Natural killer cell (primary cell): ENCODE measurements at places on chromosomes 7 and 10.

DNA sequence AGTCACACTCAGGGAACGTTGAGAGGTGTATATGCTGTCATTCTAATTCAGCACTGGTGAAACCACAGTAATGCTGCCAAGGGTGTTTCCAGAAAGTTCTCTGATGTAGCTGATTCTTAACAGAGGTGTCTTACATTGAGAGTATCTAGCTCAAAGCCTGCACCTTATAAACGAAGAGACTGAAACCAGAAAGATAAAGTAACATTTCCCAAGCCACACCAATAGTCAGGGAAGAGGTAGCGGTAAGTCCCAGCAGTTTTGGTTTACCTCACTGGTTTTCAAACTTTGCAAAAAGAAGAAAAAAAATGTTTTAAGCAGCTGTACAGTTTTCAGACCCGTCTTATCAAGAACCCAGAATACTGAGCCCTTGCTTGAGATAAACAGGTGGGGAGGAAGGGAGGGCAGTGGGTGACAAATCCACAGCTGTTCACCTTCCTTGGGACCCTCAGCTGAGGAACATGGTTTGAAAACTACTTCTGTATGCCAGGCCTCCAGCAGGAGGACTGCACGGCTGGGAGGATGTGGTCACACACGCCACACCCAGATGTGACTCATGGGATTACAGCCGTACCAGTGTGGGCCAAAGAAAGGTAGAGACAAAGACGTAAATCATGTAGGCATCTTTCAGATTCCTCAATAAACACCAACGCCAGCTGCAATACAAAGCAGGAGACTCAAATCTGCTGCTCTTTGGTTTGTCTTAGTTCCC is 63.9 kb upstream of the GSDME start:
- H3K4me1 ChIP-seq, result peaks cover 34% of the 10 kb centered on the region
- peaks cover 10% of the 10 kb centered on the region for H3K36me3 ChIP-seq
- DNase-seq, result peak; percentile 76

- H3K4me1 ChIP-seq, result peaks cover 11% of the 10 kb centered on the region
- no peaks in the 10 kb centered on the region for H3K36me3 ChIP-seq
- no peak for DNase-seq
- peaks cover 2% of the 10 kb centered on the region for H3K27me3 ChIP-seq
Observed at GRCh38 chr10:11875494-11876281, 52.5 kb downstream of the PROSER2 start.

- peak overlapping the region; percentile 58 for H3K27ac ChIP-seq
- no peaks in the 10 kb centered on the region for H3K36me3 ChIP-seq
- no peak overlapping the region for H3K4me3 ChIP-seq
- peaks cover 50% of the 10 kb centered on the region for H3K4me1 ChIP-seq
- H3K27me3 ChIP-seq, result no peaks in the 10 kb centered on the region
Observed at GRCh38 chr7:150511048-150511447, 3.6 kb upstream of the GIMAP7 start.

DNA sequence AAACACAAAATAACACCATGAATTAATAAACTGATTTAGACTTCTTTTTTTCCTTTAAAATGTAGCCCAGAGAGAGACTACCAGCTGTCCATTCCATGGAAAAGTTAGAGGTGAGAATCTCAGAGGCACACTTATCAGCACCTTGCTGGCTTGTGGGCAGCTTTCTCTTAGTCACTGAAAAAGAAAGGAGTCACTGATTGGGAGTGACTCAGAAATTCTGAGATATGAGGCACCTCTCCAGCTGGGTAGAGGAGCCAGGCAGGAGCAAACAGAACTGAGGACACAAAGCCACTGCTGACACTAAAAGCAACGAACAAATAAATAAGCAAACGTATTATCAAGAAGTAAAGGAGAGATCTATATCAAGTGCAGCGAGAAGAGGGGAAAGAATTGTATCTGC is 310.6 kb downstream of the PARD3 start:
- no peak overlapping the region for H3K4me3 ChIP-seq
- H3K36me3 ChIP-seq, result no peaks in the 10 kb centered on the region
- no peak for DNase-seq
- H3K27ac ChIP-seq, result no peak overlapping the region
- H3K27me3 ChIP-seq, result no peaks in the 10 kb centered on the region

DNA sequence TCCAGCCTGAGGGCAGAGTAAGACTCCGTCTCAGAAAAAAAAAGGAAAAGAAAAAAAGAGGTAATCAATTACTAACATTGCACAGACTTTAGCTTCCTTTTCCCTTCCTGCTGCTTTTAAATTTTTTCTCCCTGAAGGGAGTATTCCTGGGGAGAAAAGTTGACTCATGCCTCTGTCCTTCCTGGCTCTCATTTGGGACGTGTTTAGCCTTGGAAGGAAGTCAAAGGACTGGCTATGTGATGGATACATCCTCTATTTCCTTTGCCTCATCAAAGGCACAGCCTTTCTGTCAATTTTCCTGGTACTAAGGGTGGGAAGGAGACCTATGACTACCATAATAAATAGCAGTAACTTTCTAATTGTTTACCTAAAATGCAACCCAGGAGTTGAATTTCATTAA is 77.6 kb downstream of the ITGA8 start:
- H3K27me3 ChIP-seq, result no peaks in the 10 kb centered on the region
- no peak overlapping the region for H3K4me3 ChIP-seq
- H3K27ac ChIP-seq, result no peak overlapping the region
- no peak for DNase-seq
- no peaks in the 10 kb centered on the region for H3K4me1 ChIP-seq

DNA sequence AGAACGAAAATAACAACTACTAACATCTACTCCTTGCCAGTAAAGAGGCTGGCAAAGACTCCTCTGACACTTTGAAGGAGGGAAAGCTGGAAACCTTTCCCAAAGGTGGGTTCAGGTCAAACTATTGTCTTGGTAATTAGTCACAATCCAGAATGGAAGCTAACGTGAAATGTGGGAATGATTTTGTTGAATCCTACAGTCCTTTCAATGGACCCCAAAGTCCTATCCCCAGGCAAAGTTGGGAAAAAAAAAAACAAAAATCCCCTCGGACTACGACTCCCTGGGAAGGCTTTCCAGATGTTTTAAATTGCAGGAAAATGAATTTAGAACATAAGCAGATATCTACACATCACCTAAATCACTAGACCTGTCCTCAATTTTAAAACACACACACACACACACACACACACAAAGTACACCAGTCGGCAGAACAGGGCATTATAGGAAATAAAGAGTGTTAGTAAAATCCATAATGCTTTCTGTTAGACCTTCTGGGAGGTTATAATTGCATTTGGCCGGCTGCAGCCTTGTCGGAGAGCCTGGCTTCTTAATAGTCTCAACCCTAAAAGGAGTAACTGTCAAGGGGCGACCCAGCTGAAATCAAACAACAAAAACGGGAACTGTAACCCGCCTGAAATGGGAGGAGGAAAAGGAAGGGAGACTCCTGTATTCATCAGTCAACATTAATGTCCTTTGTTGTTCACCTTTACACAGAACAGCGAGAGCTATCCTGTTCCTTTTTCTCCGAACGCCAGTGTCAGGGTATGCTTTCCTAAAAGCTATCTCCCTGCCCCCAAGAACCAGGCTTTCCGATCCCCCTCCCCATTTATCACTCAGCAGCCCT is 1.5 kb downstream of the DOCK4 start:
- peaks cover 21% of the 10 kb centered on the region for H3K4me1 ChIP-seq
- DNase-seq, result no peak
- no peaks in the 10 kb centered on the region for H3K36me3 ChIP-seq
- peak overlapping the region; percentile 83 for H3K4me3 ChIP-seq

- no peak overlapping the region for H3K4me3 ChIP-seq
- H3K27ac ChIP-seq, result no peak overlapping the region
- H3K4me1 ChIP-seq, result peaks cover 4% of the 10 kb centered on the region
- no peaks in the 10 kb centered on the region for H3K27me3 ChIP-seq
- DNase-seq, result no peak
- H3K36me3 ChIP-seq, result no peaks in the 10 kb centered on the region
Observed at GRCh38 chr7:41872966-41873365, 170.1 kb upstream of the INHBA start.

- no peak overlapping the region for H3K4me3 ChIP-seq
- no peaks in the 10 kb centered on the region for H3K27me3 ChIP-seq
- no peaks in the 10 kb centered on the region for H3K36me3 ChIP-seq
- peaks cover 11% of the 10 kb centered on the region for H3K4me1 ChIP-seq
Observed at GRCh38 chr10:88386821-88387773, 196.0 kb downstream of the RNLS start.

- DNase-seq, result no peak
- peaks cover 4% of the 10 kb centered on the region for H3K27me3 ChIP-seq
- no peaks in the 10 kb centered on the region for H3K36me3 ChIP-seq
- H3K4me3 ChIP-seq, result no peak overlapping the region
Observed at GRCh38 chr7:150855046-150855445, 2.7 kb downstream of the AOC1 start.

DNA sequence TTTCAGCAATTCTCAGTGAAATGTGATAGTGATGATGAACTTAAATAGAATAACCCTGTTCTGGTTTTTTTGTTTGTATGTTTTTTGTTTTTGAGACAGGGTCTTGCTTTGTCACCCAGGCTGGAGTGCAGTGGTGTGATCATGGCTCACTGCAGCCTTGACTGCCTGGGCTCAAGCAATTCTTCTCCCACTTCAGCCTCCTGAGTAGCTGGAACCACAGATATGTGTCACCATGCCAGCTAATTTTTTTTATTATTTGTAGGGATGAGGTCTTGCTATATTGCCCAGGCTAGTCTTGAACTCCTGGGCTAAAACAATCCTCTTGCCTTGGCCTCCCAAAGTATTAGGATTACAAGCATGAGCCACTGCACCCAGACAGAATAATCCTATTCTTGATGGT is 14.3 kb upstream of the COL17A1 start:
- no peak overlapping the region for H3K27ac ChIP-seq
- no peaks in the 10 kb centered on the region for H3K36me3 ChIP-seq
- DNase-seq, result no peak
- peaks cover 11% of the 10 kb centered on the region for H3K27me3 ChIP-seq
- H3K4me3 ChIP-seq, result no peak overlapping the region

- H3K27ac ChIP-seq, result no peak overlapping the region
- peaks cover 97% of the 10 kb centered on the region for H3K4me1 ChIP-seq
- no peak overlapping the region for H3K4me3 ChIP-seq
- no peaks in the 10 kb centered on the region for H3K36me3 ChIP-seq
Observed at GRCh38 chr10:8047452-8048280, 6.8 kb upstream of the GATA3 start.

- no peak overlapping the region for H3K27ac ChIP-seq
- H3K27me3 ChIP-seq, result no peaks in the 10 kb centered on the region
- peaks cover 31% of the 10 kb centered on the region for H3K4me1 ChIP-seq
- H3K4me3 ChIP-seq, result no peak overlapping the region
- no peak for DNase-seq
Observed at GRCh38 chr7:105802604-105803428, 73.6 kb downstream of the ATXN7L1 start.

DNA sequence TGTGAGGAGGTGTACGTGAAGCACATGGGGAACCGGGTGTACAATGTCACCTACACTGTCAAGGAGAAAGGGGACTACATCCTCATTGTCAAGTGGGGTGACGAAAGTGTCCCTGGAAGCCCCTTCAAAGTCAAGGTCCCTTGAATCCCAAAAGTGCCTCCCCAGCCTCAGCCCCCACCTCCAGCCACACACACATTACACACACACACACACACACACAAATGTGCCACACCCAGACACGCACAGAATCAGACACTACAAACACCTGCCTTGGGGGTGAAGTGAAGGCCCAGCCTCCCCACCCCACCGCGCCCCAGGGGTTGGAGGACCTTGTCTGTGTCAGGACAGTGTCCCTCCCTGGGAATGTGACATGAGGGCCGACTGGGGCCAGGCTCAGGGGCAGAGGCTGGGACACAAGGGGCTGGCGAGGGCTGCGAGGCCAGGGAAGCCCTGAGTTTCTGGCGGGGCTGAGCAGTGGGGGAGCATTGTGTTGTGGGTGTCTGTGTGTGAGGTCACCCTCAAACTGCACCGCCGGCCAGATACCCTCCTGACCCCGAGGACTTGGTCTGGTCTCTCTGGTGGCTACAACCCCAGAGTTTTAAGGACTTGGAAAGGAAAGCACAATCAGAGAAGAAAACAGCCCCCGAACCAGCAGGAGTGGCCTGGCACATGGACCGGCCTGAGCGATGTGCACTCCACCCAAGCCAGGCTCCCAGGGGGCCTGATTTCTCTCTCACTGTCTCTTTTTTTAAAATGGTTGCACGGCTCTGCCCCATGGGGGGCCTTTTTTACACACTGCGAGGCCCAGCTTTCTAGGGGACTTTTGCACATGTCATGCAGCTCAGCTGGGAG is 4.0 kb upstream of the ATP6V1F start:
- H3K27ac ChIP-seq, result no peak overlapping the region
- no peaks in the 10 kb centered on the region for H3K27me3 ChIP-seq
- peaks cover 11% of the 10 kb centered on the region for H3K4me1 ChIP-seq
- no peaks in the 10 kb centered on the region for H3K36me3 ChIP-seq
- DNase-seq, result no peak

- H3K27me3 ChIP-seq, result no peaks in the 10 kb centered on the region
- H3K36me3 ChIP-seq, result no peaks in the 10 kb centered on the region
- no peak for DNase-seq
- peaks cover 3% of the 10 kb centered on the region for H3K4me1 ChIP-seq
Observed at GRCh38 chr7:12630513-12630819, 57.0 kb upstream of the ARL4A start.

GRCh38 chr7:100852048-100852872 is at the start of gene SLC12A9:
Gene SLC12A9, plus strand, starts transcription at chr7:100852713. Its CDS starts 1,485 bp downstream, at chr7:100854198.
- peak within 1 kb of the TSS; percentile 59 for H3K27ac ChIP-seq
- DNase-seq, result peak; percentile 71
- H3K4me1 ChIP-seq, result peaks cover 28% of the 10 kb centered on the region
- H3K4me3 ChIP-seq, result peak within 1 kb of the TSS; percentile 71
- H3K27me3 ChIP-seq, result no peaks in the 10 kb centered on the region
- H3K36me3 ChIP-seq, result peaks cover 8% of the 10 kb centered on the region

DNA sequence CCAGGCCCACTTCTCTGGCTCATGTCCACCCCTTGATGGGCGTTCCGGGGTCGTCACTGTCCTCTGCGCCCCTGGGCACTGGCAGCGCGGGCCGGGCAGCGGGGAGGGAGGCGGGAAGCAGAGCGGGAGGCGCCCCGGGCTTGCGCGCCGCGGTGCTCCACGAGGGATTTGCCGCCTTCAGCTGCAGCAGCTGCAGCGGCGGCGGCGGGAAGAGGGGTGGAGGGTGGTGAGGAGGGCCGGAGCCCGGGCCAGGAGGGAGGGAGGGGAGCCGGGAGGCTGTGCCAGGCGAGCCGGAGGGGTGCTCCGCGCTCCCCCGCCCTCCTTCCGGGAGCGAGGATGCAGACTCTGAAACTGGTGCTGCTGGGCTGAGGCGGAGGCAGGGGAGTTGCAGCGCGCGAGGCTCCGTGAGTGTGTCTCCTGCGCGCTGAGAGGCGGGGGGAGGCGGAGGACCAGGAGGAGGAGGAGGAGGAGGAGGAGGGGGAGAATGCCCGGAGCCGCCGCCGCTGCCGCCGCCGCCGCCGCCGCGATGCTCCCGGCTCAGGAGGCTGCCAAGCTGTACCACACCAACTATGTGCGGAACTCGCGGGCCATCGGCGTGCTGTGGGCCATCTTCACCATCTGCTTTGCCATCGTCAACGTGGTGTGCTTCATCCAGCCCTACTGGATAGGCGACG is at the start of gene LHFPL3:
TSS of gene LHFPL3 (plus strand) at position 308 of the 674 bp plus-strand sequence.
- H3K27me3 ChIP-seq, result peaks cover 23% of the 10 kb centered on the region
- no peaks in the 10 kb centered on the region for H3K36me3 ChIP-seq
- DNase-seq, result no peak
- no peak within 1 kb of the TSS for H3K27ac ChIP-seq
